ENCODE measurements at places on chromosomes 16 and 17. TPM values are rescaled to one million over a fixed set of nuclear protein-coding genes. Genes with fewer than 3 reads are reported as not detected.

DNA sequence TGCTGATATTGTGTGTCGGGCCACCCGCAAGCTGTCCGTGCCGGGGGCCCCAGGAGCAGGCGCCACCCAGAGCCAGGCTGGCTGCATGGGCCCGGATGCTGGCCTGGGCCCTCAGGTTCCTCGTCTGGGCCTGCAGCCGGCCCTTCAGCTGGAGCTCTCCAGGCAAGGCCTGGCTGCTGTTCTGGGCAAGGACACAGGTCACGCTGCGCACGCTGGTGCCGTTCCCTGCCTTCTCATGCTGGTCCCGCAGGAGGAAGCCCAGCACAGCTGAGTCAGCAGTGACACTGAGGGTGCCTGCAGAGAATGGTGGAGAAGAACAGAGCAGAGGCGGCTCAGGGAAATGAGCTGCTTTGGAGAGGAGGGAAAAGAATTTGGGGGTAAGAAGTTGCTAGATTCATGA, 79.9 kb downstream of the RMI2 start:
- H3K4me3 ChIP-seq, result no peak overlapping the region
- H3K36me3 ChIP-seq, result no peaks in the 10 kb centered on the region

DNA sequence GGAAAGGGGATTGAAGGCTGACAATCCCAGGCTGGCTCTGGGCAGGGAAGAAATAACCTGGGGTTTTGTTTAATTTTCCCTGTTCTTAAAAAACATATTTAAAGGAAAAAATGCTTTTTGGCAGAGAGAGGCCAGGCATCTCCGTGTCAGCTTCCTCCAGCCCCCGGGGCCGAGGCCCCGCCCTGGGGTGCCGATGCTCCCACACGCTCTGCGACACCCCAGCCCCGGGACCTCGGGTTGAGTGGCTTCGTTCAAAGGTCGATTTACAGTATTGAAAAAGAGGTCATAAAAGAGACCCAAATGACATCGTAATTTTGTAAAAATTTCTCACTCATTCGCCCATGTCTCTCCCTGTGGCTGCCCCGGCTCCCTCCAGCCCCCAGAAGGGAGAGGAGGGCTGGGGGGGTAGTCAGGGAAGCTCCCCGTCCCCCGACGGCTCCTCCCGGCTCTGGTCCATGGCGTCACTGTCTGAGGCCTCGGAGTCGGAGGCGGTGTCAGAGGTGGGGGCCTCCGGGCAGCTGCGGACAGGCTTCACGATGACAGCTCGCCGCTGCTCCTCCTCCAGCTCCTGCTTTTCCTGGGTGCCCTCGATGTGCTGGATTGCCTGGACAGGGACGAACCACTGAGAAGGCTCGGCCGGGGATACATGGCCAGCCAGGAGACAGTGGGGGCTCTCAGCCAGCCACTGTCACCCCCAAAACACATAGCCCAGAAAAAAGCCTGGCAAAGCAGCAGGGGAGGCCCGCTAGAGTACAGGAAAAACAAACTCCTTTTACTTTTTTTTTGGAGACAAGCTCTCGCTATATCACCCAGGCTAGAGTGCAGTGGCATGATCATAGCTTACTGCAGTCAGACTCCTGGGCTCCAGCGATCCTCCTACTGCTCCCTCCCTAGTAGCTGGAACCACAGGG, 14.9 kb downstream of the TFAP4 start:
- no peaks in the 10 kb centered on the region for H3K4me1 ChIP-seq
- DNase-seq, result no peak
- H3K36me3 ChIP-seq, result peaks cover 27% of the 10 kb centered on the region
- no peak overlapping the region for H3K27ac ChIP-seq
- no peak overlapping the region for H3K4me3 ChIP-seq

DNA sequence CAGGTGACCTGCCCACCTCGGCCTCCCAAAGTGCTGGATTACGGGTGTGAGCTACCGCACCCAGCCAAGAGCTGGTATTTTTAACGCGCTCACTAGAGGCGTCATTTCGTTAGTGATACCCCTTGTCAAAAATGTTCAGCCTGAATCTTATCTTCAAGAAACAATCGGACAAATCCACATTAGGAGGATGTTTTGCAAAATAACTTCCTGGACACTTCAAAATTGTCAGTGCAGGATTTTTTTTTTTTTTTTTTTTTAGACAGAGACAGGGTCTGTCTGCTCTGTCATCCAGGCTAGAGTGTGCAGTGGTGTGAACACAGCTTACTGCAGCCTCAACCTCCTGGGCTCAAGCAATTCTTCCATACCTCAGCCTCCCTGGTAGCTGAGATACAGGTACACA, 63.0 kb downstream of the RMI2 start:
- no peak overlapping the region for H3K27ac ChIP-seq
- H3K27me3 ChIP-seq, result no peaks in the 10 kb centered on the region
- DNase-seq, result no peak
- no peaks in the 10 kb centered on the region for H3K36me3 ChIP-seq
- H3K4me1 ChIP-seq, result no peaks in the 10 kb centered on the region
- H3K4me3 ChIP-seq, result no peak overlapping the region

GRCh38 chr17:15941781-15942180, 3.1 kb upstream of the ADORA2B start:
- peaks cover 8% of the 10 kb centered on the region for H3K27me3 ChIP-seq
- no peak for DNase-seq
- peaks cover 15% of the 10 kb centered on the region for H3K4me1 ChIP-seq
- H3K27ac ChIP-seq, result no peak overlapping the region
- H3K36me3 ChIP-seq, result no peaks in the 10 kb centered on the region
- no peak overlapping the region for H3K4me3 ChIP-seq

DNA sequence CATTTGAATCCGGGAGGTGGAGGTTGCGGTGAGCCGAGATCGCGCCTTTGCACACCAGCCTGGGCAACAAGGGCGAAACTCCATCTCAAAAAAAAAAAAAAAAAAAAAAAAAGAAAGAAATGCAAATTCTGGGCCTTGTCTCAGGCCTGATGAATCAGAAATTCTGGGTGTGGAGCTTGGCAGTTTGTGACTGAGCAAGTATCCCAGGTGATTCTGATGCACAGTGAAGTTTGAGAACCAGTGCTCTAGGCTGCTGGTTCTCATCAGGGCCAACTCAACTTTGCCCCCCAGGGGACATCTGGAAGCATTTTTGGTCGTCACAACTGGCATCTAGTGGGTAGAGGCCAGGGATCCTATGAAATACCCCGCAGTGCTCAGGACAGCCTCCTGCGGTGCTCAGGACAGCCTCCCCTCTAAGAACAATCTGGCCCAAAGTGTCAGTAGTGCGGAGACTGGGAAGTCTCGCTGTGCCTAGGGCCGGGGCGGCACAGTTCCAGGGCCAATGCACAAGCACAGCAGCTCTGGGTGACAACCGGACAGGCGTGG, 55.9 kb downstream of the SDK2 start:
- DNase-seq, result no peak
- H3K36me3 ChIP-seq, result no peaks in the 10 kb centered on the region
- no peak overlapping the region for H3K27ac ChIP-seq
- peaks cover 70% of the 10 kb centered on the region for H3K4me1 ChIP-seq
- H3K4me3 ChIP-seq, result no peak overlapping the region

GRCh38 chr17:49588312-49588711, 12.6 kb downstream of the NXPH3 start:
- H3K4me1 ChIP-seq, result no peaks in the 10 kb centered on the region
- H3K27me3 ChIP-seq, result no peaks in the 10 kb centered on the region
- H3K4me3 ChIP-seq, result no peak overlapping the region
- peaks cover 7% of the 10 kb centered on the region for H3K36me3 ChIP-seq
- H3K27ac ChIP-seq, result no peak overlapping the region

DNA sequence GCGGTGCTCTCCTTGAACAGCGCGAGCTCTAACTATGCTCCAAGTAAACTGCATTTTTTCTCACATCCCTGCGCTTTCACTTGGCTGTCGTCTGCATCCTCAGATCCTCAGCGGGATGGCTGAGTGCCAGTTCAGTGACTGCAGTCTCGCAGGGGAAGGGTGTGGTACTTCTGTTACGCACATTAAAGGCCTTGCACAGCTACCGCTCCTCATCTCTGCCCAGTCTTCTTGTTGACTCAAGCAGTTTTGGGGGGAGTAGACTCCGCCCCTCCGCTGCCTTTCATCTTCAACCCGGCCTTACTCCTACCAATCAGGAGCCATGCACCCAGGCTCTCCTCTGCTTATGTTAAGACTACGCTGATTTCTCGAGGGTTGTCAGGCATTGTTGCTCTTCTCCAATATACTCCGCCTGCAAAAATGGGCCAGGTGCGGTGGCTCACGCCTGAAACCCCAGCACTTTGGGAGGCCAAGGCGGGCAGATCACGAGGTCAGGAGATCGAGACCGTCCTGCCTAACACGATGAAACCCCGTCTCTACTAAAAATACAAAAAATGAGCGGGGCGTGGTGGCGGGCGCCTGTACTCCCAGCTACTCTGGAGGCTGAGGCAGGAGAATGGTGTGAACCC, 10.0 kb downstream of the ATP5PD start:
- H3K27ac ChIP-seq, result peak overlapping the region; percentile 86
- peaks cover 6% of the 10 kb centered on the region for H3K4me1 ChIP-seq
- H3K4me3 ChIP-seq, result peak overlapping the region; percentile 46
- H3K27me3 ChIP-seq, result no peaks in the 10 kb centered on the region
- DNase-seq, result peak; percentile 94

- DNase-seq, result no peak
- no peak overlapping the region for H3K27ac ChIP-seq
- no peak overlapping the region for H3K4me3 ChIP-seq
These were observed 3.9 kb upstream of the TRIM25 start for GRCh38 chr17:56917559-56918296.

RNF112 gene
- total RNA-seq, result 1.2 TPM

SAP30BP gene
- 127 TPM for total RNA-seq

TBX2 gene
- total RNA-seq, result not detected

TBC1D3I gene
- 1.1 TPM for total RNA-seq

GPR142 gene
- total RNA-seq, result not detected

CHAD gene
- total RNA-seq, result not detected

CCL2 gene
- 0.38 TPM for total RNA-seq

Data from T-cell (primary cell).